ENCODE measurements at places on chromosomes 7 and 10. TPM values are rescaled to one million over a fixed set of nuclear protein-coding genes. Genes with fewer than 3 reads are reported as not detected.

DNA sequence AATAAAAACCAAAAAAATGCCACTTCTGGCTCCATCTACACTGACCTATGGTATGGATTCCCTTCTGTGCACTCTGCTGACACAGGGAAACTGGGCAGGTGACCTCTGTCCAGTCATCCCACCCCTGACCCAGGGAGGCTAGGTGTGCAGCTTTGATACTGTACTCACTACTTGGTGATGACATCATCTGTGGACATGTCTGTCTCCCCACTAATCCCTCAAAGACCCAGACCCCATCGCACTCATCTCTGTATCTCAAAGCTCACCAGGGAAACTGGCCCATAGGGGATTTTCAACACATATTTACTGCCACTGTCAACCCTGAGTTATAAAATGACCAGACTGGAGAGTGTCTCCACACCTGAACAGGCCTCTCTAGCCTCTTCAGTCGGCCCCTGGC is 10.6 kb downstream of the SGMS1 start:
- DNase-seq, result no peak
- H3K36me3 ChIP-seq, result no peaks in the 10 kb centered on the region

- H3K4me1 ChIP-seq, result no peaks in the 10 kb centered on the region
- H3K4me3 ChIP-seq, result no peak overlapping the region
- no peaks in the 10 kb centered on the region for H3K36me3 ChIP-seq
- no peak overlapping the region for H3K27ac ChIP-seq
- DNase-seq, result no peak
- no peaks in the 10 kb centered on the region for H3K27me3 ChIP-seq
These were observed 80.7 kb downstream of the GCC1 start for GRCh38 chr7:127504715-127505114.

GRCh38 chr10:43878386-43878785 is 229.7 kb upstream of the ZNF32 start:
- no peak overlapping the region for H3K4me3 ChIP-seq
- no peaks in the 10 kb centered on the region for H3K36me3 ChIP-seq
- H3K27ac ChIP-seq, result no peak overlapping the region
- no peak for DNase-seq

DNA sequence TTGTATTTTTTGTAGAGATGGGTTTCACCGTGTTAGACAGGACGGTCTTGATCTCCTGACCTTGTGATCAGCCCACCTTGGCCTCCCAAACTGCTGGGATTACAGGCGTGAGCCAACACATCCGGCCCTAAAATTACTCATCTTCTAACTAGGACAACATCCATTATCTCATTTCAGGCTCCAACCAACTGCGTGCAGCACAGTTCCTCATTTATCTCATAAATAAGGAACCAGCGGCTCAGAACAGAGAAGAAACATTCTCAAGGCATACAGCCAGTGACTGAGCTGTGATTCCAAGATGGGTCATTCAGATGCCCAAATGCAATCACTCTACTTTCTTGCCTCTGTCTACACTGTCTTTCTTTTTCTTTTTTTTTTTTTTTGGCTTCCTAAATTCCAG is 356.1 kb downstream of the ELMO1 start:
- H3K27ac ChIP-seq, result no peak overlapping the region
- no peak overlapping the region for H3K4me3 ChIP-seq
- no peaks in the 10 kb centered on the region for H3K36me3 ChIP-seq

- peaks cover 34% of the 10 kb centered on the region for H3K4me1 ChIP-seq
- no peak for DNase-seq
- peaks cover 3% of the 10 kb centered on the region for H3K36me3 ChIP-seq
- no peak overlapping the region for H3K4me3 ChIP-seq
- H3K27me3 ChIP-seq, result no peaks in the 10 kb centered on the region
These were observed 42.6 kb downstream of the FAM20C start for GRCh38 chr7:234708-235553.

DNA sequence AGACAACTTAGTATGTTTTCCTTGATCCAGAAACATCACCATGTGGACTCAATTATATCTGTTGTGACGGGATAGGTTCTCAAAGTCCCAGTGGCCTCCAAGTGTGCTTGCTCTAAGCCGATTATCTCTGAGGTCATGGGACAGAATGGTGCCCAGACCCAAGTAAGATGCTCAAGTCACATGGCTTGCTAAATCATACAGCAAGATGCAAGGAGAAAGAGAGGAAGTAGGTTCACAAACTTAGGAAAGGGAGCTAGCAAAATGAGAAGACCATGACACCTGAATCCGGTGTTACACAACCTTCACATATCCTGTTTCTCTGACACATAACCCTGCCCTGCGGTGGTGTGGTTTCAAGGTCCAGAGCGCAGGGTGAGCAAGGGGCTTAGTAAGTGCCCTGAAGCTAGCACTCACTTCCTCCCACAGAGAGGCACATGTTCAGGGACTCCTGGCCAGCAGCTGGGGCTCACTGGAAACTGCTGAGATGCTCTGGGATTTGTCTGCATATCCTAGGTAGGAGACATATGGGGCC is 590.9 kb upstream of the ANKRD30A start:
- no peak overlapping the region for H3K4me3 ChIP-seq
- H3K27me3 ChIP-seq, result no peaks in the 10 kb centered on the region
- DNase-seq, result peak; percentile 78
- H3K36me3 ChIP-seq, result no peaks in the 10 kb centered on the region

- H3K4me3 ChIP-seq, result no peak overlapping the region
- H3K36me3 ChIP-seq, result no peaks in the 10 kb centered on the region
- no peak overlapping the region for H3K27ac ChIP-seq
- DNase-seq, result no peak
These were observed 175.7 kb upstream of the SLC25A13 start for GRCh38 chr7:96497567-96497966.

GRCh38 chr10:32413513-32413912 is 32.4 kb upstream of the CCDC7 start:
- H3K4me1 ChIP-seq, result peaks cover 15% of the 10 kb centered on the region
- no peaks in the 10 kb centered on the region for H3K27me3 ChIP-seq
- peak overlapping the region; percentile 90 for H3K27ac ChIP-seq
- no peak overlapping the region for H3K4me3 ChIP-seq
- DNase-seq, result peak; percentile 100

DNA sequence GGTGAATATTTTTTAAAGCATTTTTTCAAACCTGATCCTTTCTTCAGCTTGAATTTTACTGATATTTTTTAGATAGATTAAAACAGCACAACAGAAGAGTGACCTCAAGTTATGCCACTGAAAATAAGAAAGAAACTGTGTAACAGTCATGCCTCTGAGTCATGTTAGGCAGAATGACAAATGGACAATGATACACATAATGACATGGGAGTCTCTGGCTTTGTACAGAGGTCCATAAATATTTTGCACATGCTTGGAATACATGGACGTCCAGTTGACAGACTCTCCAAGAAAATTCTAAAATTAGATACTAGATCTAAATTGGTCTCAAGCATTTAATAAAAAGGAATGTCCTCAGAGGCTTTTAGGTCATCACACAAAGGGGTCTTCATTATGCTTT is 21.9 kb upstream of the SEMA3A start:
- no peaks in the 10 kb centered on the region for H3K27me3 ChIP-seq
- no peak overlapping the region for H3K27ac ChIP-seq
- no peak overlapping the region for H3K4me3 ChIP-seq
- no peaks in the 10 kb centered on the region for H3K36me3 ChIP-seq

DNA sequence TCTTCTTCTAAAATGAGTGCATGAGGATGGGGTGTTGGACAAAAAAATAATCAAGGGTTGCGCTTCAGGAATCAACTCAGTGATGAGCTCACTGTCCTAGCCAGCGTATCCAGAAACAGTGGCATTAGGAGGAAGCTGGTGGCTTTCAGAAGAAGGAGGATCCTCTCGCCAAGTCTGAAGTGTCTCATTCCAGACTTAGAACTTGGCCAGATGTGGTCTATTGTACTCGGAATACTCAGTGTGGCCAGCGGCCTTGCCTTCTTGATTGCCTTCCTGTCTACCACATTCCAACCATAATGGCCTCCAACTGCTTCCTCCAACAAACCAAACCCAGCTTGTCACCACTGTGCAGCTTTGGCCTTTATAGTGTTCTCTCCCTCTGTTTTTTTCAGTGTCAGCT is 732.4 kb downstream of the KCNMA1 start:
- DNase-seq, result no peak
- no peaks in the 10 kb centered on the region for H3K36me3 ChIP-seq
- no peaks in the 10 kb centered on the region for H3K27me3 ChIP-seq
- H3K4me3 ChIP-seq, result no peak overlapping the region
- no peaks in the 10 kb centered on the region for H3K4me1 ChIP-seq

DNA sequence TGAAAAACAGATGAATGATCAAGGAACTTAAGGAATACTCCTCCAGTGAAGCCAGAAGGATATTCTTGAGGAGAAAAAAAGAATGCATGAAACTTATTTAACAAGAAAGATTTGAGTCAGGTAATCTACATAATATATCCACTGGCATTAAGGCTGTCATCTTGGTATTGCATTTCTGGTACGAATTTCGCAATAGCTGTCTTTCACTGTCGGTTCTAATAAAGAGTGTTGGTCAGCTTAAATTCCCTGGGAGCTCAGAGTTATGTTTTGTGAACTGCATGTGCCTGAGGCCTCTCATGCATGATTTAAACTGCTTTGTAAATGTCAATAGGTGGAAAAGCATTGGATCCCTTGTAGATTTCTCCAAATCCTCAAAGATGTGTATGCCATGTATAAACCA is 565.3 kb upstream of the GALNT17 start:
- DNase-seq, result no peak
- H3K36me3 ChIP-seq, result no peaks in the 10 kb centered on the region
- H3K4me1 ChIP-seq, result peaks cover 17% of the 10 kb centered on the region
- H3K27me3 ChIP-seq, result no peaks in the 10 kb centered on the region
- H3K4me3 ChIP-seq, result no peak overlapping the region

DNA sequence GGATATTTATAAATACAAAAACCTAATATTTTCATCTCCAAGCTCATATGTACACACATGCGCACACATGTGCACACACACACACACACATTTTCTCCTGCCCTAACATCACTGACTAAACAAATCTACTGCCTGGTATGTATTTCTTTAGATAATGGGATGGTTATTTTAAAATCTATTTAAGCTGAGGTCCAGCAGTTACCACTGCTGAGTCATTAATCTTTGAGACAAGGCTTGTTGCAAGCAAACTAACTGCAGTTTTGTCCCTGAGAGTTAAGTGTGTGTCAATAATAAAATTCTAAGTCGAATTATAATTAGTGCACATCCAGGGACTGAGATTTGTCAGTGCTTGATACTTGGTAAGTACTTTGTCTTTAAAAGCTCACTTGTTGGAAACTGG is 135.1 kb downstream of the VPS50 start:
- no peaks in the 10 kb centered on the region for H3K36me3 ChIP-seq
- H3K27me3 ChIP-seq, result no peaks in the 10 kb centered on the region
- no peaks in the 10 kb centered on the region for H3K4me1 ChIP-seq
- DNase-seq, result peak; percentile 3
- H3K27ac ChIP-seq, result no peak overlapping the region

- H3K4me3 ChIP-seq, result no peak overlapping the region
- no peaks in the 10 kb centered on the region for H3K36me3 ChIP-seq
- H3K27me3 ChIP-seq, result no peaks in the 10 kb centered on the region
- no peak overlapping the region for H3K27ac ChIP-seq
- H3K4me1 ChIP-seq, result no peaks in the 10 kb centered on the region
These were observed 20.3 kb downstream of the EXOC4 start for GRCh38 chr7:133273227-133273626.

- no peak overlapping the region for H3K4me3 ChIP-seq
- H3K27ac ChIP-seq, result peak overlapping the region; percentile 56
- peaks cover 7% of the 10 kb centered on the region for H3K4me1 ChIP-seq
These were observed 101.6 kb downstream of the HECTD2 start for GRCh38 chr10:91511549-91512330.

DNA sequence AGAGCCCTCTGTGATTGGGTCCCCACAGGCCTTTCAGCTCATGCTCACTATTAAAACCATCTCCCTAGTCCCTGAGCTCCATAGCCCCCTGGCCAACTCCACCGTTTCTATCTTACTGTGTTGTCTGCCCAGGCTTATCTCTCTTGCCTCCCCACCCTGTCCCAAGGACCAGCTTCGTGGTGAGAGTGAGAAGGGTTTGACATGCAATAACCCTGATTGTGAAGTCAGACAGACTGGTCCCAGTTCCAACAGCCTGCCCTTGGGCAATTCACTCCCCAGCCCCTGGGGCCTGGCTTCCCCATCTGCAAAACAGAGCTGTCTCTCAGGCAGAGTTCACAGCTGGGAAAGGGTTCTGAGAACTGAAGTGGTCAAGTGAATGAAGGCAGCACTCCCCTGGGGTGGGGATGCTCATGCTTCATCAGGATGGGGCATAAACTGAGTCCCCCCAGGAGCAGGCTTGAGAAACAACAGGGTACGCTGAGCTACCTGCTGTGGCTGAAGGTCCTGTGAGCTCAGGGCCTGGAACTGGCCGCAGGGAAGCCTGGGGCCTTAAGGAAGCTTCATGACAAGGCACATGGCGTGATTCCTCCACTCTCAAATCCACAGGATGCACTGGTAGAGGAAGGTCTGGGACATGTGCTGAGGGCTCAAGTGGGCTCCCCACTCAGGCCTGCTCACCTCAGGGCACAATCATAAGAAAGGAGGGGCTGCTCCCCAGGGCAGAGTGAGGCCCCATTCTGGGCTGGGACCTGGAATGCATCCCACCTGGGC is 1.8 kb upstream of the PPIF start:
- H3K27me3 ChIP-seq, result no peaks in the 10 kb centered on the region
- H3K4me3 ChIP-seq, result no peak overlapping the region
- H3K27ac ChIP-seq, result no peak overlapping the region

- DNase-seq, result no peak
- no peak overlapping the region for H3K4me3 ChIP-seq
These were observed 16.2 kb downstream of the BPGM start for GRCh38 chr7:134662871-134663205.

GRCh38 chr10:45261243-45261775 is 54.1 kb downstream of the OR13A1 start:
- H3K4me1 ChIP-seq, result no peaks in the 10 kb centered on the region
- no peaks in the 10 kb centered on the region for H3K27me3 ChIP-seq
- DNase-seq, result no peak
- H3K36me3 ChIP-seq, result no peaks in the 10 kb centered on the region

- no peak overlapping the region for H3K27ac ChIP-seq
- H3K27me3 ChIP-seq, result no peaks in the 10 kb centered on the region
- no peaks in the 10 kb centered on the region for H3K36me3 ChIP-seq
- no peak overlapping the region for H3K4me3 ChIP-seq
These were observed 491.7 kb downstream of the CCSER2 start for GRCh38 chr10:84820120-84820519.

- no peaks in the 10 kb centered on the region for H3K36me3 ChIP-seq
- no peak overlapping the region for H3K4me3 ChIP-seq
- no peak overlapping the region for H3K27ac ChIP-seq
- no peaks in the 10 kb centered on the region for H3K4me1 ChIP-seq
- H3K27me3 ChIP-seq, result peaks cover 3% of the 10 kb centered on the region
- DNase-seq, result no peak
These were observed 240.0 kb downstream of the REEP3 start for GRCh38 chr10:63761243-63761642.

- H3K27ac ChIP-seq, result peak overlapping the region; percentile 59
- peaks cover 9% of the 10 kb centered on the region for H3K4me1 ChIP-seq
- peaks cover 24% of the 10 kb centered on the region for H3K27me3 ChIP-seq
- H3K4me3 ChIP-seq, result peak overlapping the region; percentile 83
These were observed 1.1 kb downstream of the PALS2 start for GRCh38 chr7:24574386-24574785.

- no peaks in the 10 kb centered on the region for H3K4me1 ChIP-seq
- H3K4me3 ChIP-seq, result no peak overlapping the region
- no peaks in the 10 kb centered on the region for H3K36me3 ChIP-seq
- H3K27me3 ChIP-seq, result peaks cover 10% of the 10 kb centered on the region
- no peak for DNase-seq
- H3K27ac ChIP-seq, result no peak overlapping the region
These were observed 18.0 kb upstream of the HILPDA start for GRCh38 chr7:128437426-128438332.

ADCYAP1R1 gene
- 0.14 TPM for total RNA-seq

ZNF487 gene
- 2.6 TPM for total RNA-seq

MEOX2 gene
- not detected for total RNA-seq

COL26A1 gene
- 6.8 TPM for total RNA-seq

RBM20 gene
- 1.5 TPM for total RNA-seq

FBXO24 gene
- total RNA-seq, result 0.52 TPM

MEIG1 gene
- total RNA-seq, result 0.43 TPM

ZNF398 gene
- 14.6 TPM for total RNA-seq

Measured in astrocyte (in vitro differentiated cells and primary cell).